ENCODE measurements at places on chromosomes 2 and 18.

DNA sequence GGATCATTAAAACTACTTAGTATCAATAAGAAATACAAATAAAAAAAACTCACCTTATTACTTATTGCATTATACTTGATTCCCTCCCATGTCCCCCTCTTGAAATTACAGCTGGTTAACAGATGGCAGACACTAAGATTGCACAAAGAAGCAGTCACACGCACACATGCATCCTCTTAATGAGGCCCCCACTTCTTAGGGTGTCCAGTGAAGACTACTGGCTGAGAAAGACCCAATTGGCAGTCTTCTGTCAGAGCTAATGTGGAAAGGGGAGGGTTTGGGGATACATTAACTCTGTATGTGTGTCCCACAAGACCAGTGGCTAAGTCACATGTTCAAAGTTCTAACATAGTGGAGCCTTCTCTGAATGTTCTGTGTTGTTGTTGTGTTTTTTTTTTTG, 210.7 kb downstream of the MTX2 start:
- no peak for DNase-seq

DNA sequence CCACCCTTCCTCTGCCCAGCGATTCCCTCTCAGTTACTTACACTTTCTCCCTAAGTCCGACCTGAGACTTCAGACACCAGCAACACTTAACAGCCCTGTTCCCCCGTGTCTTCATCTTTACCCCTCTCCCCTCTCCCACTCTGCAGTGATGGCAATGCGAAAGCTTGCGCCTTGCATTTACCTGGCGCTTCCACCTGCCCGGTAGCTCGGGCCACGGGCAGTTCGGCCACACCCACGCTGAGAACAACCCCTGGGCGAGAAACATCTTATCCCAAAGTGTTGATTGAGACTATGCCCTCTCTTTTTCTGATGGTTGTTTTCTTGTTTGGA, 558 bp downstream of the DNAJC10 start:
- no peak for DNase-seq

DNA sequence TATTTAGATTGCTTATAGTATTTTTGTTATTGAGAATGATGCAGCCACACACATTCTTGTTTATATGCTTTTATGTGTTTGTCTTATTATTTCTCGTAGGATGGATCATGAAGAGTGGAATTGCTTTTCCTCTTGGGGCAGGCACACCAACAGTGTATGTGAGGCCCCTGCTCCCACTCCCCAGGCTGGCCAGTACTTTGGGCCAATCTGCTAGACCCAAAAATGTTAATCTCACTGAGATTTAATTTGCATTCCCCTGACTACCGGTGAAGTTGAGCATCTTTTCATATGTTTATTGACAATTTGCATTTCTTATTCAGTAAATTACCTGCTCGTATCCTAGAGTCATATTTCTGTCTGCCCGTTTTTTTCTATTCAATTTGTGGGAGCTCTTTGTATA, 4.7 kb upstream of the MYCN start:
- DNase-seq: no peak

DNA sequence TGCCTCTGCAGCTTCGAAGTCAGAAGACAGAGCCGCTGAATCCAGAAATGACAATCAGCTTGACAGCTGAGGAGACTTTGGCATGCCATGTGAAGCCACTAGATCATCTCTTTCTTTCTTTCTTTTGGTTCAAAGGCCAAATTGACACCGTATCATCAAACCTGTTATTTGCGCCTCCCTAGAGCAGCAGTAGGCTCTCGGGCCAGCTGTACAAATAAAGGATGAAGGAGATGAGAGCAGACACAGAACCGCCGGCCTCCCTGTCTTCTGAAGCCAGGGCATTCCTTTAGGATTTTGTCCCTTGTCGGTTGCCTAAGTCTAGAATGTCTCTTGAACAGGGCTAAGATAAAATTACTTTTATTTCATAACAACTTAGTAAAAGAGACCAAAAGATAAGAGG, 36.8 kb downstream of the COL4A4 start:
- no peak for DNase-seq

DNA sequence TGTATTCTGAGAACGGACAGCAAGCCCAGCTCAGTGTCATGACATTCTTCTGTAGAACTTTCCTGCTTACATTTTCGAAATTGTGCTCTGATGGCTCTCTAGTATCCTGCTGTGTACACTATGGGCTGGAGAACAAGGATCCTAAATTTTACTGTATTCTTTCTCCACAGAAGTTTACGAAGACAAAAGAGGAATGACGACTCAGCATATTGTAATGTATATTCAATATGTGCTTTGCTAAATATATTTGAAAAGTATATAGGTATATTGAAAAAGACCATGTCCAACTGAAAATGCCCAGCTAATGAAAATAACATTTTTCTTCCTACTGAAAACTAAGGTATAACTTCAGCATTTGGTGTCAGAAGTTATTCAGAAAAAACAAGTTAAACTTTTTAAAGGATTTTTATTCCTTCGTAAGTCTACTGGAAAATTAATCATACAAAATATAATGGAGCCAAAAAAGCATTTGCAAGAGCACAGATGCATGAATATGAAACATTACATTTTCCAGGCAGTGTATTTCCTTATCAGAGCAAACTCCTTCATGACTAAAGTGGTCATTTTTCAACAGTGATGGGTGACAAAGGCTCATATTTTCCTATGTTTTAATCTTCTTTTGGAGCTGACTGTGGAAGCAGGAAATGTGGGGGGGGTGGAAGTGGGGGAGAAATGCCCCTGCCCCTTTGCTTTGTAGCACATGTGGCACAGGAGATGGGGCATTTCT, 143.8 kb upstream of the THUMPD2 start:
- no peak for DNase-seq

GRCh38 chr2:25375989-25376545, 34.3 kb upstream of the DNMT3A start:
- DNase-seq: no peak

DNA sequence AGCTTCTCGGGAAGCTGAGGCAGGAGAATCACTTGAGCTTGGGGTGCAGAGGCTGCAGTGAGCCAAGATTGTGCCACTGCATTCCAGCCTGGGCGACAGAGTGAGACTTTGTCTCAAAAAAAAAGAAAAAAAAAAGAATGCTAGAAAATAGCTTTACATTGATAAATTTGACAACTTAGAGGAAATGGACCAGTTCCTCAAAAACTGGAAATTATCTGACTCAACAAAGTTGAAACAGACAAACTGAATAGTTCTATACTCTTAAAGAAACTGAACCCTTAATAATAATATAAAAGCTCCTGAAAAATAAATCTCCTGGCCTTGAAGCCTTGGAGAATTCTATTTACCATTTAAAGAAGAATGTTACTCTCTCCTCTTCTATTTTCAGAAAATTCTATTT, 151.0 kb upstream of the BCL2L11 start:
- DNase-seq: no peak

DNA sequence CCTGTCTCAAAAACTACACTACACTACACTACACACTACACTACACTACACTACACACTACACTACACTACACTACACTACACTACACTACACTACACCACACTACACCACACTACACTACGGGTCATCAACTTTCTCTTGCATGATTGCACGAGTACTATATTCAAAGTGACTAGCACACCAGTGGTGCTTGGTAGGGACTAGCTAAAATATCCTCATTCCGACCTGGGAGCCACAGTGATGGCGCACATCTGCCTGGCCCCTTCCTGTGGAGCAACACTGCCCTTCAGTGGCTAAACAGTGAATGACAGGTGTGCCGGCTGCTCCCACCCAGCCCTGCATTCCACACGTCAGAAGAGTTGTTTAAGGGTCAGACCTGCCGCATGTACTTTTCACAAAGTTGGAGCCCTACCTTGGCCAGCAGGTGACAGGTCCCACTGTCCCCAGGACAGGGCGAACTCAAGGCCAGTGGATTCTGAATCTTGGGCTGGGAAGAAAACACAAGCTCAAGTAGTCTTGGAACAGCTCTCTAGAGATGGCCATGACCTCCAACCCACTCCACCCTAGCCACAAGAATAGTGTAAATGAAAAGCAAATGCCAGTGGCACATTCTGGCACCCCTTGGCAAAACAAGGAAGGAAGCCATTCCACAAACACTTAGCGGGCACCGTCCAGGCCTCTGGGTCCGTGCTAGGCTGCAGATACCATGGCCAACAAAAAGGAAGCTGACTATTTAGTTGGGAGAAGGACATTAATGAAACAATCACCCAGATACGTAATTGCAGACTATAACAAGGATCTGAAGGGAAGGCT, 79.7 kb upstream of the MSH2 start:
- DNase-seq: peak; percentile 87

GRCh38 chr2:175439416-175439815, 257.9 kb upstream of the ATP5MC3 start:
- DNase-seq: no peak

GRCh38 chr2:168029071-168029470, 218.3 kb downstream of the STK39 start:
- DNase-seq: no peak

DNA sequence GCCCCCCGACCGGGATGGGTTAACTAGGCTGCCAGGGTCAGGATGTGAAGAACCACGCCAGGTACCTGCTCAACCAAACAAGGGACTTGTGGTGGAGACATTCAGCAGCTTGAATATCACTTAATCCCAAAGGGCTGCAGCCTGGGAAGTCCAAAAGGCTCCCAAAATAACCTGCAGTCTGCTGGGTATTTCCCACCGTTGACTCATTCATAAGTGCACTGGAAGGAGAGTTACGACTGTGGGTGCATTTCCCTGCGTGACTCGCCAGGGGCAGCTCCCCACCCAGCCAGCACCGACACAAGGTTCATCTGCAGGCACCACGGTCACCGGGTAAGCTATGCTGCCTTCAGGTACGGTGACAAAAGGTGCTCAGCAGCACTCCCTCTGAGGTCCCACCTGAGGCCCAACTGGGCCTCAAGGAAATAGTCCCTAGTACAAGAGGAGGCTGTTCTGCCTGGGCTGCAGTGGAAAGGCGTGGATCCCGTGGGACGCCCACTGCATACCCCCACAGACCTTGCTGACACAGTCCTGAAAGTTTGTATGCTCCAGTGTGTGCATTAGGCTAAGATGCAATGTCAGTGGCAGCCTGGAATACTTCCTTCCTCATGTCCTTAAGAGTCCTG, 86.5 kb downstream of the UXS1 start:
- DNase-seq: no peak

DNA sequence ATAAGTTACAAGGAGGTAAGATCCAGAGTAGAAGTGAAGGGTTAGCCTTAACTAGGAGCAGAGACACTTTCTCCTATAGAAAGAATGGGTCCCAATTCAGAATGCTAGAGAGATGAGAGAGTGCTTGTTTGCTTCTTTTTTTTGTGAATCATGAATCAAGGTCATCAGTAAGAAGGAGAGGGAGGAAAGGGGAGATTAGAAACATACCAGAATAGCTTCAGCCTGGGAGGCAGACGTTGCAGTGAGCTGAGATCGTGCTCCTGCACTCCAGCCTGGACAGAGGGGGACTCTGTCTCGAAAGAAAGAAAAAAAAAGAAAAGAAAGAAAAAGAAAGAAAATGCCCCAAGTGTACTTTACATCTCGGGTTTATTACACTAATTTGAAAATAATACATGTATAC, 55.8 kb upstream of the SLC35F5 start:
- DNase-seq: no peak

DNA sequence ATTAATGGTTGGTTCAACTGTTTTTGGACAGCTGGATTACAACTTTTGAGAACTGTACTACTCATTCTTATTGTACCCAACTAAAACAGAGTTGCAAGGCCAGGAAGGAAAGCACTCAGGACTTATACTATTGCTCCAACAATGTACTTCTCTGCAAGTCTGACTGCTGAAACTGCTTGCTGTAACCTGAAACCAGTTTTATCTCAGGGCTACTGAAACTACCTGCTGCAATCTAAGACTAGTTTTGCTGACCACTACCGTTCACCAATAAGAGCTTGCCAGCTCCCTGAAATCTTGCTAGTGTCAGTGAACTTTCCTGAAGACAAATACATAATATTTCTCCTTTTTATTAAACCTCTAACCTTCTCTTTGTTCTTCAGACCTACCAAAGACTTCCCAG, 157.3 kb downstream of the CDCA7 start:
- DNase-seq: no peak

DNA sequence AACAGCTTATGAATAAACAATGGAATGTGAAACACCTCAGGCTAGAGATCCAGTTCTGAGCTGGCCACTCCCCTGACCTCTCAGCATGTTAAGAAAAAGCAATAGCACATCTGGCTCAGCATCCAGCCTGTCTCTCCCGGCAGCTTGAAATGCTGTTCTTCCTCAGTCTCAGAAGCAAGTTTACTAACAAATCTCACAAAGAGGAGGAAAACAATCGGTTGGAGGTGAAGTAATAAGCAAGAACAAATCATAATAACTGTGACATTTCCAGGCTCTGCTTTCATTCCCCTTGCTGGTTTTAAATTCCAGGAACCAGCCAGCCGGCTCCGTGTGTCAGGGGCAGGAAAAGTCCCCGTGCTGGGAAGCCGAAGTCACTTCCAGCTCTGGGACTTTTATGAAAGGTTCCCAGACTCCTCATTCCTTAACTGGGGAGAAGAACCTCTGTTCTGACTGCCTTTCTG, 133.9 kb upstream of the ARL4C start:
- DNase-seq: no peak

DNA sequence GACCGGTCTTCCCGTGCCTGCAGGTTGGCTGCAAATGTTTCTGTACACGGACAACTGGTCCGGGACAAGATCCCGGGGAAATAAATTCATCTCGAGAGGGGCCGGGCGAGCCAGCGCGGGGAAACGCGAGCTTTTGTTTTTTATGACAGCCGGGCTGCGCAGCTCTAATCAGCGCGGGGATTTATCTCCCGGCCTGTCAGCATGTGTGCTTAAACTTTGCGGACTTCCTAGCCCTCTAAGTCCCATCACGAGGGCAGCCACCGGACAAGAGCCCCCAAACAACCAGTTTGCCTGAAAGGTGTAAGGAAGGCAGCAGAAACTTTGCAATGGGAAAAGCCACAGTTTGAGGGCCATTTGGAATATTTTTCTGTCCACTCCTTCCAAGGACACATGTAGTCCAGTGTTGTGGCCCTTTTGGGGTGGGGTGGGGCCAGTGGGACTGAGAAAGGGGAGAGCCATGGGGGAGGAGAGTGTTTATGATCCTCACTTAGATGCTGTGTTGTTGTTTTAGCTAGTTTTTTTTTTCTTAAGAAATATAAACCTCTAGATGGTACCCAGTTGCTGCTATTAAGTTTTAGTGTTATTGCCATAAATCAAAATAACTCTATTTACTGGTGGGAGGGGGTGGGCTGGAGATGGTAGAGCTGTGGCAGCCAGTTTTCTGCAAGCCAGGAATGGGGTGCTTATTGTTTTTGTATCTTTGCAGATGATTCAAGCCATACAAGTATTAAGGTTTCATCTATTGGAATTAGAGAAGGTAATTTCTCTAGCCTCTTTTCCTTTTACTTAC, 6.0 kb downstream of the MEIS1 start:
- no peak for DNase-seq

- no peak for DNase-seq
Measured at GRCh38 chr2:50066873-50067272, 912.6 kb upstream of the FSHR start.

DNA sequence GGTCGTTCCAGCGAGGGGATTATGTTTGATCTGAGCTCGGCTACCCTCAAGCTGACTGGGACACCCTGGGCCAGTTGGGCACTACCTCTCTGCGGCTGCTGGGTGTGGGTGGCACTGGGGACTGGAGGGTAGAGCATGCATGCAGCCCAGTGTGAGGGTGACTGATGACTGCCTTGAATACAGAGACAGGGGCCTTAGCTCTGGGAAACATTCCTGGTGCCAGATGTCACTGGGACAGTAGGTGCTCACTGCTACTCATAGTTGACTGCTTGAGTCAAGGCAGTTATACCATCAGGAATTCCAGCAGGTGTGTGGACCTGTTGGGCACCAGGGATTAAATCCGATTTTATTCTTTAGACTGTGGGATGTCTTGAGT, 33.6 kb upstream of the ATP6V1B1 start:
- DNase-seq: no peak

GRCh38 chr2:168196764-168197180, 50.6 kb downstream of the STK39 start:
- DNase-seq: no peak
